ENCODE measurements at places on chromosomes 12 and 14.

- DNase-seq, result peak; percentile 88
Observed at GRCh38 chr12:7460375-7461259, 16.7 kb upstream of the CD163L1 start.

- no peak for DNase-seq
Observed at GRCh38 chr12:117037289-117038022, 61.8 kb downstream of the TESC start.

DNA sequence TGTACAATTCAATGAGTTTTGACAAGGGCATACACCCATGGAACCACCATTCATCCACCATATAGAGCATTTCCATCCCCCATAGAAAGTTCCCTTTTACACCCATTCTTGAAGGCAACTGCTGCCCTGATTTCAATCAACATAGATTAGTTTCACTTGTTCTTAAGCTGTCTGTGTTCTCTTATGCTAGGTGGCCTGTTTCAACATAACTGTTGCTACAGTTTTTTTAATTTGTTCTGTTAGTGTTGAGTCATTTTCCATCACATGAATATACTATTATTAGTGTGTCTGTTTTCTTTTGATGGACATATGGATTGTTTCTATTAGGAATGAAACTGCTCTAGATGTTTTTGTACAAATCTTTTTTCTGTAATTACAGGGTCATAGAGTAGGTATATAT, 123.4 kb downstream of the PTPRQ start:
- no peak for DNase-seq

- DNase-seq, result no peak
Observed at GRCh38 chr12:8996682-8997405, 7.5 kb downstream of the KLRG1 start.

DNA sequence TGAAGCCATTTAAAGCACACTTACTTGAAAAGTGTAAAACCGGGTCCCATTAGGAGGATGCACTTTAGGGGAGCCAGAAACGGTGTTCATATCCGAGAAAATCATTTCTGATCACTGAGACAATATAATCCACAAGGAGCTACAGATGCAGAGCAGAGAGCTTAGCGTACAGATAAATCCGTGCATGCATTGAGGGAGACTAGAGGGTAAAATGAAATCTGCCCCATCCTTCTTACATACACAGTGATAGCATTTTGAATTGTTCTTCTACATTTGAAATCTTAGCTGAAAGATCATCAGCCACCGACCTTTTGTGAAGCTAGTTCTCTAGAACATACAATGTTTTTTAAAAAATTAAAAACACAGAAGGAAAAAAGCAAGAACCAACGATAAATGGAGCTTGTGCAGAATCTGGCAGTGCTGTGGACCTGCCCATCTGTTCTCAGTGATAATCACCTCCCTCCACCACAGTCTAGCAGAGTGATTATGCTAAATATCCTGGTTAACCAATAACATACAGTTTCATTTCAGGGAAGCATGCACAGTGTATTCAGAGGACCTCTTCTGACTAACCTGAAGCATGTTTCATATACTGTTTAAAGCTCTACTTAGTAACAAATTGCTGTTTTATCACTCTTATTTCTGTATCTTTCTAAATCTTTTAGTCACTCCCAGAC, 161.1 kb downstream of the PPFIA2 start:
- DNase-seq, result peak; percentile 96

DNA sequence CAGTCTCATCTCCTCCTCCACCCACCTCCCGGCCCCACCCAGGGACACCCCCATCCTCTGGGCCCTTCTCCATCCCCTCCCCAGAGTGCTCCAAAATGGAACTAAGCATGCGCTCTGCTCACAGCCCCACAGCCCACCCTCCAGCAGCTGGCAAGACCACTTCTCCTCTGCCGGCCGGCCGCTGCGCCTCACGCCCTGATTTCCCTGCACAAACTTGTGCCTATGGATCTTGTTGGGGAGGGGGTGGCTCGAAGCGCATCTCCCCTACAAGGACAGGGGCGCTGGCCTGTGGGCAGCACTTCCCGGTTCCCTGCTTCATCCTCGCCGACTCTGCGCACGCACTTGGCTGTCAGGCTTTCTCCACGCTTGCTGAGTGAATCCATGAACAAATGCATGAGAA, 19.5 kb upstream of the NUDT14 start:
- DNase-seq, result no peak

GRCh38 chr12:130428116-130428515, 90.4 kb downstream of the PIWIL1 start:
- DNase-seq, result no peak

GRCh38 chr12:23504641-23505399, 444.6 kb downstream of the SOX5 start:
- peak; percentile 64 for DNase-seq

DNA sequence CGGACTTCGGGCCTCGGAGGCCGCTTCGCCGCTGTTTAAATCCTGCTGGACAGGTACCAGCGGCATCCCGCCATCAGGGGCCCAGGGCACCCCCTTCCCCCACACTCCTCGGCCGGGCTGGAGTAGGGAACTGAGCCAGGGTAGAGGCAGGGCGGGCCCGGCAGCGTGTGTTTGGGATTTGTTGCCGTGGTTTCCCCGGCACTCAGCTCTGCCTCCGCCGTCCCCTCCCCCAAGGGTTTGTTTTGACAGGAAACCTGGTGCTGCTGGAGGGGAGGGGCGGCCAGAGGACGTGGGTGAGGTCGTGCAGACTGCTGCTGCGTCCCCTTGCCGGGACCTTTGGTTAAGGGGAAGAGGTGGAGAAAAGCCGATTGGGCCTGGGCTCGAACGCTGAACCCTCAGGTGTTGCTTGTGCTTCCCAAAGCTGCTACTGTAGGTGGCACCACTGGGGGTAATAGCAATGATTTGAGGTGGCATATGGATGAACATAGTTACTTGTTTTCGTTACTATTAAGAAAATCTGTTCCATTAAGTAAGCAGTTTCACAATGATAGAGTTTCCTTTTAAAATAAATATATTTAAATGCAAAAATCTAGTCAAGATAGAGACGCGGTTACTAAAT, 778 bp downstream of the TCP11L2 start:
- peak; percentile 95 for DNase-seq

- no peak for DNase-seq
Observed at GRCh38 chr12:6053541-6053940, 70.9 kb downstream of the VWF start.

- DNase-seq, result no peak
Observed at GRCh38 chr14:91796617-91797347, 64.9 kb upstream of the CATSPERB start.

DNA sequence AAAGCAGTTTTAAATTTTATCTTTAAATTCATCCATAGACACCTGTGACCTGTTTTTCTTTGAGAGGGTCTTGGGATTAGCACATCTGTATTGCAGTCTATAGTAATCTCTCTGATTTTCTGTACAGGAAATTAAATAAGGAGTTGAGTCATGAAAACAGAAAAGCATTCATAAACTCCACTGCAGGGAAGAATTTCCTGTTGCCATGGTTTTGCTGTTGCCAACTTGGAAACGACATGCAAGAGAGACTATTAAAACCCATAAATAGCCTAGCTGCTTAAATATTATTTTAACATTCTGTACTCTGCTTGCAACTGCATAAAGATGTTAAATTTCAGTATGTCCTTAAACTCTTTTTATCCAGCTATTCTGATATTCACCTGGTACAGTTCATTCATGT, 281.0 kb upstream of the RGS6 start:
- no peak for DNase-seq

DNA sequence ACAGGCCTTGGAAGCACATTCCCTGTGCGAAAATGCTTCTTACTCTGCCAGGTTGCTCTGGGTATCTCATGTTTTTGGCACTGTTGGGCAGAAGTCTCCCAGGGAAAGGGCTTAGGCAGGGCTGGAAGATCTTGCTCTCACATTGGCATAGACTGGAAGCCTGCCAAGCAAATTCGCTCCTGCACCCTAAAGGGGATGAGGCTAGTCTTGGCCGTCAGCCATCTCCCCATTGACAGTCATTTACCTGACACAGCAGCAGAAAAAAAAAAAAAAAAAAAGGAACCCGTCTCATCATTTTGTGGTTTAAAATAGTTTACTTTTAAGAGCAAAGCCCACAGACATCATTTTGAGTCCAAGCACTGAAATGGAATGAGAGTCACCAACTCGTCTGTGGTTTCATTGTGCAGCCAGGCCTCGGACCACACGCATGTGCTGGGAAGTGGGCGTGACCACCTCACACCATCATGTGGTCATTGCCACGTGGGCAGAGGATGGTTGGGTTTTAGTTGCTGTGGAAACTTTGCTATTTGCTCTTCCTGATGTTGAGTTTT, 84.8 kb downstream of the NRXN3 start:
- peak; percentile 19 for DNase-seq

DNA sequence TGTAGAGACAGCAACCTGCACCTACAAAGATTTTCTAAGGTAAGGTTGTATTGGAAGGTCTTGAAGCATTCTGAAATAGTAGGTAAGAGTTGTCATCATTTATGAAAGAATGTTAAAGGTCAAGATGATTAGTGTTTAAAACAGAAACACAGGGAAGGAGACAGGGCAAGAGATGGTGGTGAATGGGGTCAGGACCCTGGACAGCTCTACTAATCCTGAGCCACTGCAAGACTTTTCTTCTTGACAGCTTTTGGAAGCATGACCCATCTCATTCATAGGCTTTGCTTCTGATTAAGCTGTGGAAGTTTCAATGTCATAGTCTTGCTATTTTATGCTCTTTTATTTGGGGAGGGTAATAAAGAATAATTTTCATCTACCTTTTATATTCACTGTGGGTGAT, 75.5 kb upstream of the CAND1 start:
- DNase-seq, result peak; percentile 19

GRCh38 chr12:63845726-63846125, 1.2 kb downstream of the SRGAP1 start:
- peak; percentile 56 for DNase-seq

- no peak for DNase-seq
Observed at GRCh38 chr12:40172879-40173278, 51.9 kb upstream of the LRRK2 start.

DNA sequence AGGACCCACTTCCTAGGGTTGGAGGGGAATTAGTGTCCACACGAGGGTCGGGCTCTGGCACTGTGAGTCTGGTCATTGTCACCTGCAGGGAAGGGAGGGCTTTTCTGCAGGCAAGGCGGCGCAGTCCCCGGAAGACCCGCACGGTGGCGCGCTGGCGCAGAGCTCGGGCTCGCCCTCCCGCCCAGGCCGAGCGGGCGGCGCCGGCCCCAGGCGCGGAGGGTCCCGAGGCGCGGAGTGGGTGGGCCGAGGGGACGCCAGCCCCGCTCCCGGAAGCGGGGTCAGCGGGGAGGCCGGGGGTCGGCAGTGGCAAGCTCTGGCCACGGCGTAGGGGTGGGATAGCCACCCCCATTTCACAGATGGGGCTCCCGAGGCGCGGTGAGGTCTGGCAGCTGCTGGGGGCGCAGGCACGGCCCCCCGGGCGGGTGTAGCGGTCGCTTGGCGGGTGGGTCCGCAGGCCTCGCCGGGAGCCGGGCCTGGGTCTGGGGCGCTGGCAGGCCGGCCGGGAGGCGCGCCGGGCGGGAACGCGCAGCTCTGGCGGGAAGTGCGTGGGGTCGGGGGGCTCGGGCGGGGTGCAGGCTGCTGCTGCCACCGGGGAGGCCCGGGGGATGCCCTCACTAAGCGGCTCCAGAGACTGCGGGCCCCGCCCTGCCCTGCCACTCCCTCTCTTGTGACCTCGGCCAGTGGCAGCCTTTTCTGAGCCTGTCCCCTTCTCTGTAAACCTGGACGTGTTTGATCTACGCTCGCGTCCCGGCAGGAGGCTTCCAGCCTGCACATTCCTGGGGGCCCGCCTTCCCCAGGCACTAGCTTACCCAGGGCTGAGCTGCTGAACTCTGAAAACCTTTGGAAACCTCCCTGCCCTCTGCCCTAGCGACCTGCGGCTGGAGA, 46.1 kb downstream of the CYP46A1 start:
- peak; percentile 63 for DNase-seq

DNA sequence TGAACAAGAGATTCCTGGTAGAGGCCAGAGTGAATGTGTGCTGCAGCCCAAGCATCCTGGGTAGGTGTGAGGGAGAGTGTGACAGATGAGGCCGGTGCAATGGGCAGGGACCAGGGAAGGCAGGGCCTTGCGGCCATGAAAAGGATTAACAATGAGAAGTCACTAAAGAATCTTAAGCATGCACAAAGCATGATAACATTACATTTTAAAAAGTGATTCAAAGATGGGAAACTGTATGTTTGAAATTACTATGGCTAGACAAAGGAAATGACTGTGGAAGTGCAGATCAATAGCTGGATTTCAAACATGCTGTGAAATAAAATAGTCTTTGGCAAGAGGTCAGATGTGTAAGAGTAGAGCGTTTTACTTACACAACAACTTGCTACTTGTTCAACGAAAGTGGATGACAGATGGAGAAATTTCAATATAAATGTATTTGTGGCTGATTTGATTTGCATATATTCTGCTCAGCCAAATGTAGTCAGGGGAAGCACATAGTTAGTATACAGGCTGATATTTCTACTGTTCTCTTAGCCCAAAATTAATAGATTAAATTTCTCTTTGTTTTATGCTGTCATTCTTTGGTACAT, 175.5 kb downstream of the CCDC59 start:
- DNase-seq, result no peak

All from DMS53 (cell line).